CD8-positive, alpha-beta T cell (primary cell): ENCODE measurements at places on chromosomes 13 and 19.

DNA sequence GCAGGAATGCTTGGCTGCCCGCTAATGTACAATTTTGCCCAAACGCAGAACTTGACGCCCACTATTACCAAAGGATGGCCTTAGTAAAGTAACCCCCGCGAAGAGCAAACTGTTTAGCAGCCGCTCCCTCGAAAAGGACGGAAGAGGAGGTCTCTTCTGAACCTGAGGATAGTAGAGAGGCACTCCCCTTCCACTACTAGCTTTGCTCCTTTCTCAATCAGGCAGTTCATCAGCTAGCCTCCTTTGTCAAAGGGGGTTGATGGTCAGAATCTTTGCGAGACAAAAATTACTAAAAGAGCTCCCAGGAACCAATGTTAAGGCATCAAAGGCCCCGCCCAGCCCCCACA is 534 bp downstream of the CAB39L start:
- no peak for DNase-seq

GRCh38 chr19:33691030-33691427 is 69.3 kb downstream of the CHST8 start:
- DNase-seq: no peak

DNA sequence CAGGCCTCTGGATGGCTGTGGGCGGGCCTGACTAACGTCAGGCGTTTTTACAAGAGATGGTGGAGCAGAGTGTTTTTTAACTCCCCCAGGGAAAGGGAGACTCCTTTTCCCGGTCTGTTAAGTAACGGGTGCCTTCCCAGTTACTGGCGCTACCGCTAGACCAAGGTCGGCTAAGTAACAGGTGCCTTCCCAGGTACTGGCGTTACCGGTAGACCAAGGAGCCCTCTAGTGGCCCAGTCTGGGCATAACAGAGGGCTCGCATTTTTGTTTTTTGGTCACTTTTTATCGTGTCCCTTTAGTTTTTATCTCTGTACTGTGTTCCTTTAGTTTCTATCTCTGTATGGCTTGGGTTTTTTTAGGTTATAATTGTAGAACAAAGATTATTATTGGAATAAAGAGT is 10.0 kb downstream of the ZNF383 start:
- DNase-seq: no peak

GRCh38 chr19:2356036-2356646 is 3.9 kb upstream of the TMPRSS9 start:
- DNase-seq: no peak

DNA sequence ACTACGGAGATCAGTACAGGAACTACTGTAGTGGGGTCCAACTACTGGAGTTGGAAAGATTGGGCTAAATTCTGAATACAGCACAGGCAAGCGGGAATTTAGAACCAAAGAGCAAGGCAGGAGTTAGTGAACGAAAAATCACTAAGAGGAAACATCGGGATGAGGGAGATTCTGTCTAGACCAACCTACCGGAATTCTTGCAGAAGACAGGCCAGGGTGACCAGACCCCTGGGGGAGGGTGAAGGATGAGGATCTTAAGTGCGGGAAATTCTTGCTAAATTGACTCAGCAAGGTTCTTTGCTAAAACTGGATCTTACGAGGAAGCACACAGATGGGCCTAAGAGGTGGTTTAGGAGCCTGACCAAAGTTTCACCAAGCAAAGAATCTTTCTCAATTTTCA is 13.2 kb upstream of the PSPC1 start:
- no peak for DNase-seq

GRCh38 chr19:48990400-48990799 is 2.7 kb downstream of the GYS1 start:
- DNase-seq: no peak

DNA sequence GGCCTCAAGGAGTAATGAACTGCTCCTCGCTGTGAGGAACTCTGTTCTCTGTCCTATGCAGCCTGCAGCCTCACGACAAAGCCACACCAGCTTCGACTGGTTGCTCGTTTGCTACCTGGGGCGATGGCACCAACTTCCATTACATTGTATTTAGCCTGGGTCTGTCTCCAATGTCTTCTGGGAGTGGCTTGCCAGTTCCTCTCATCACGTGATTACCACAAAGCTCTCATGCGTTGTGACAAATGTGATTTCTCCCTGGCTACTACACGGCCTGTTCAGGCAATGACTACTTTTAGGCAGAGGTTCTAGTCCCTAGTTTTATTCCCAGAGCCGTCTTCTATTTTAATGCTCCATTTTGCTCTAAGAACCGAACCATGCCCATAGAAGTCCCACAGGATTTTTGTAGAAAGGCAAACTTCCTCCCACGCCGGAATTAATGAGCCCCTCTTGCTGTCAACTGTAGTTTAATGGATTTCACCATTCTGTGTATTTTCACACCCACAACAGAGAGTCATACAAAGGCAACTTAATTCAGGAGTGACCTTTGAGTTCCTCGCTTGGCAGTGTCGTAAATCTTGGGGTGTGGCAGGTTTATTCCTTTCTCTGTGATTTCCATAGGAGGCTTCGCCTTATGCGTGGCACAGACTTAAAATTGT is 351.9 kb downstream of the EFNB2 start:
- DNase-seq: no peak

DNA sequence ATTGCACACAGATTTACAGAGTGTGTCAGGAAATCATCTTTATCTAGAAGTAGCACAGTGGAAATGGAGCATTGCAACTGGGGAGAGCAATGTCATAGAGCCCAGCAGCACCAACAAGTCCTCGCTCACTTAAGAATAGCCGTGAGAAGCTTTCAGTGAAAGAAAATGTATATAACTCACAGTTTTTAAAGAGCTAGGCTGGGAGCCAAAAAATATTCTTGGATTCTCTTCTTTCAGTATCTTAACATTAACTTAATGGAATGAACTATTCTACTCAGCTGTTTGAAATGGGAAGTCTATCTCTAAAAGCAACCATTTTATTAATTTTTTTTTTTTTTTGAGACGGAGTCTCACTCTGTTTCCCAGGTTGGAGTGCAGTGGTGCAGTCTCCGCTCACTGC is 329.6 kb downstream of the COG6 start:
- DNase-seq: no peak

GRCh38 chr13:28313579-28313978 is 175.2 kb downstream of the PAN3 start:
- no peak for DNase-seq

- DNase-seq: no peak
Measured at GRCh38 chr13:28185256-28185655, 46.9 kb downstream of the PAN3 start.

DNA sequence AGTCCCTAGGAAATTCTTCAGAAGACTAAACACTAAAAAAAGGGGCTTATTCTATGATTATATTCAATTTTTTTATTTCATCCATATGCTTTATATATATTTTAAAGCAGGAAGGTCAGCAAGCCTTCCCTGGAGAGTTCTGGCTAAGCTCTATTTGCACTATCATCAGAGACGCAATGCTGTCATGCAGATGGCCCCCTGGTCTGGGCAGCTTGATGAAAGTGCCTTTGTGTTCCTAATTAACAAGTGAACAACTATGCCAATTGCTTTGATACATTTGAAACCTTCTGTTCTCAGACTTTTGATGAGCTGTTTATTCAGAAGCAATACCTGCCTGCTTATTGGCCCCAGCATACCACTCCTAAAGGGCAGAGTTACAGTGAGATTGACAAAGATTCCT is 1344.6 kb downstream of the OLFM4 start:
- DNase-seq: no peak

DNA sequence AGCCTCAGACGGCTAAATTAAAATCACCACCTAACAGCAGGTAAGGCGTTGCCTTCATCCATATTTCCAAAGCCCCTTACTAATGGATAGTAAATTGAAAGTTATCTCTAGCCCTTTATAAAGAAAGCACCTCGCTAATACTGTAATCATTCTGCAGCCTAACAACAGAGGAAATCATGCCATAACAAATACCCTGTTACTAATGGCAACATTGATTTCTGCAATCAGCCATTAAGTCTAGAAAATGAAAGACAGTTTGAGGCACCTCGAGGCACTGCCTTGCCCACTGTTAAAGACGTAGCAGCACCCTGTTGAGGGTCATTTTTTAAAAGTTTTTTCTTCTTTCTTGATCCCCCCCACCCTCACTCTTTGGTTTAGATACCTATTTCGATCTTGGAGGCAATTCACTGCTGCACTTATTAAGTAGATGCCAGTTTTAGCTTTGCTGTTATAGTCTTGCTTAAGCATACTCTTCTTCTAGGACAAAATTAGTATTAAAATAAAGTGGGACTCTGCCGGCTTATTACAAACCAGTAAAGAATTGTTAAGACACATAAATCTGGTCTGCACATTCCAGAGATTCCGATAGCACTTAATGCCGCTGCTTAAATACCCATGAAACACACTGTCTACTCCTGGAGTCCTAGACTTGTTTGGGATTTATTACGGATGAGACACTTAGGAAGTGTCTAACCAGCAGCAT is 74.8 kb downstream of the ZNF536 start:
- no peak for DNase-seq

- DNase-seq: no peak
Measured at GRCh38 chr13:50747737-50748350, 95.6 kb downstream of the DLEU7 start.

DNA sequence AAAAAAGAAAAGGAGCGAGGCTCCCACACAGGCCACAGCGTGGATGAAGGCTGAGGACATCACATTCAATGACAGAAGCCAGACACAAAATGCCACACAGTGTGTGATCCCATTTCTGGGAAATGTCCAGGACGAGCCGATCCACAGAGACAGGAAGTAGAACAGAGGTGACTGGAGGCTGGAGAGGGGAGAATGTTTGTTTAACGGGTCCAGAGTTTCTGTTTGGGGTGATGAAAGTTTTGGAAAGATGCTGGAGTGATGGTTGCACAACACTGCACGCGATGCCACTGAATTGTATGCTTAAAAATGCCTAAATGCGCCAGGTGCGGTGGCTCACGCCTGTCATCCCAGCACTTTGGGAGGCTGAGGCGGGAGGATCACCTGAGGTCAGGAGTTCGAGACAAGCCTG is 650 bp upstream of the FUT5 start:
- DNase-seq: no peak

DNA sequence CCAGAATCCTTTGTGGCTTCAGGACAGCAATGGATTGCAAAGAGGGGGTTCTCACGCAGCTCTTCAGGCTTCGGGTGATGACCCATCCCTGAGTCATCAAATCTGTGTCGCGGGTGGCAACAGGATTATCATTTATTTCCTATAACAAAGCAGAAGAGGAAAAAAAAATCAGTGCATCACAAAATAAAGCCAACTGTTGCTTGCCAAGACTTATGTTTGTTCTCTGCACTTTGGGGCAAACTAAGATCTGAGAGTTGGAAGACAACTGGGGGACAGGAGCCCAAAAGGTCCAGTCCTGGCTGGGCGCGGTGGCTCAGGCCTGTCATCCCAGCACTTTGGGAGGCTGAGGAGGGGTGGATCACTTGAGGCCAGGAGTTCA is 6.4 kb downstream of the GNA15 start:
- DNase-seq: no peak

- DNase-seq: no peak
Measured at GRCh38 chr13:20903164-20903475, 574 bp upstream of the XPO4 start.

DNA sequence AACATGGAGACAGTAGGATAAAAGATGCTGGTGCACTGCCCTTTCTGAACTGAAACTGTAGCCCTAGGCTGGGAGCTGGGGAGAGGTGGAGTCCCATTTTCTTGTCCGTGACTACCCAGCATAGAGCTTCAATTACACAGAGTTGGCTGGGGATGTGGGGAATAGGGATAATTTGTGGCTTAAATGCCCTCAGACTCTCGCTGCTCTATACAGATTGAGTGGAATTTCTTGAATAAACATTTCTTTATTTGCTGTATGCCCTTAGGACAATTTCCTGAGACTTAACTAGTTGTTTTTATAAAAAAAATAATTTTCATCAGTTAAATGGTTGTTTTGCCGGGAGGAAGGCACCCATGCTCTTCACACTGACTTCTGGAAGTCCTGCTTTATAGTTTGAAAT is 7.2 kb downstream of the IGFL2 start:
- DNase-seq: no peak

DNA sequence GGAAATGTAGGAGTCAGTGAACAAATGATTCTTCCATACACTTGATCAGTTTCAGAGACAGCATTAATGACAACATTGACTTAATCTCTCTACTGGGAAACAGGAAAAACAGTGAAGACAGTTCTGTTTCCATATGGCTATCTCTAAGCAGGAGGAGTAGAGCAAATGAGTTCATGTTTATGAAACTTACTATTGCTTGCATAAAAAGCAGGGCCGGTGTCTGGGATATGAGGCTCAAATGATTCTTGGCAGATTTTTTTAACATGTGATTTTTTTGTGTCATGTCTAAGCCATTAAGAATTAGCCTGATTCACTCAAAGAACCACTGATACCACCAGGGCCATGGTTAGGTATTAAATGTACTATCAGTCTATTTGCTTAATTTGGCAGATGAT is 141.9 kb downstream of the SLC7A1 start:
- no peak for DNase-seq

DNA sequence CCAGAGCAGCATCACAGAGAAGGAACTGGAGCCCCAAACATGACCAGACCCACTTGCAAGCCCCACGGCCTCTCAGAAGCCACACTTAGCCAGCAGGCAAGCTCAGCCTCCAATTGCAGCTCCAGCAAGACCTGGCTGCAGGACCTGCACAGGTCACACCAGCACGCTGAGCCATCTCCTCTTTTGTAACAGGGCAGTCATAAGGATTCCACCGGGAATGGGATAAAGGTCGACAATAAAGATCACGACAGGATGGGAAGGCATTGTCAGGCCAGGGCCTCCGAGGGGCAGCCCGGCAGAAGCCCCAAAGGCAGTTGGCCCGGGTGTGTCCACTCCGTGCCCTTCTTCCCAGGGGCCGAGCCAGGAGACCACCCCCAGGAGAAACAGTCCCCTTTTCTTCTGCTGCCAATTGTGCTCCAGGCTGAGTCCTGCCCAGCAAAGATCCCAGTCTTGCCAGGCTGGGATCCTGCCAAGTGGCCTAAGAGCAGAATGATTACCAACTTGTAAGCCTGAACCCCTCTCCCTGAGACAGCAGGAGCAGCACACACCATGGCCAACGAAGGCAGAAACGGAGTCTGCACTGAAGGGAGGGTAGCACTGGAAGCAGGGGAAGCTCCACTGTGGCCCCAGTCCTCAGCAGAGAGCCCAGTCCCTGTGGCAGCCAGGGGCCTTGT is 12.5 kb downstream of the PEPD start:
- no peak for DNase-seq

DNA sequence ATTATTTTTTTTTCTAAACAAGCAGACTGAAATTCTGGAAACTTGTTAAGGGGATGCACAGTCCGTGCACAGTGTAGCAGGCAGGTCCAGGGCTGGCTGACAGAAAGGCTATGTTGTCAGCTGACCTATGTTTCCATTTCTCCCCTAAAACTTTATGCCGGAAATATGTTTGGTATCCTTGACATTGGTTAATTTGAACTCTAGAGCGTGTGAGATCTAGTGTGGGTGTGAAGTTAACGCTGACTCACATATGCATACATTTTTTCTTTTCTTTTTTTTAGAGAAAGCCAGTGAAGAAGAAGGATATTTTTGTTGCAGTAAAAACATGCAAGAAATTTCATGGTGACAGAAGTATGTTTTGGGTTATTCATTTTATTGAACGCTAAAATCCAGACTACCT is 76.6 kb downstream of the B3GLCT start:
- DNase-seq: no peak

- DNase-seq: no peak
Measured at GRCh38 chr19:32254509-32254890, 90.9 kb upstream of the ZNF507 start.
